ENCODE measurements at places on chromosomes 4 and X.

DNA sequence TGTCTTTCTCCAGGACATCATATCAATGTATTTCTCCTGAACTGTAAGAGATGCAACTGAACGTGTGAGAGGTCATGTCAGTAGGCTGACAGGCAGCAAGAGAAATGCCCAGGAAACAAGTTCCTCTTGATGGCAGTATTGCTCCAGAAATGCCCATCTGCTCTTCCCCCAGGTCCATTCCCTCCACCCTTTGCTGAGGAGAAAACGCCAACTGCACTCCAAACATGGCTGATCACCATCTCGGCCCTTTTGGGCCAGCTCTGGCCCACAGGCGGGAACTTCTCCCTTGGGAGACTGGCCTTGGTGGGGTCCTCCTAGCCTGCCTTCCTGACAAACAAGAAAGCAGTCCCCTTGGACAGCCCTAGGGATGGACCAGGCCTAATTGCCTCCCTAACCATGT lies 276.5 kb upstream of the AGTR2 start:
- no peak for DNase-seq

GRCh38 chrX:727738-728621 lies 97.4 kb downstream of the SHOX start:
- DNase-seq: peak; percentile 58

GRCh38 chr4:109811707-109812106 lies 3.9 kb upstream of the GAR1 start:
- DNase-seq: no peak

GRCh38 chrX:64894454-64895038 lies 81.7 kb downstream of the ZC4H2 start:
- no peak for DNase-seq

GRCh38 chrX:45619290-45619689 lies 418.6 kb upstream of the DIPK2B start:
- no peak for DNase-seq
